ENCODE measurements at places on chromosomes 2 and 18.

DNA sequence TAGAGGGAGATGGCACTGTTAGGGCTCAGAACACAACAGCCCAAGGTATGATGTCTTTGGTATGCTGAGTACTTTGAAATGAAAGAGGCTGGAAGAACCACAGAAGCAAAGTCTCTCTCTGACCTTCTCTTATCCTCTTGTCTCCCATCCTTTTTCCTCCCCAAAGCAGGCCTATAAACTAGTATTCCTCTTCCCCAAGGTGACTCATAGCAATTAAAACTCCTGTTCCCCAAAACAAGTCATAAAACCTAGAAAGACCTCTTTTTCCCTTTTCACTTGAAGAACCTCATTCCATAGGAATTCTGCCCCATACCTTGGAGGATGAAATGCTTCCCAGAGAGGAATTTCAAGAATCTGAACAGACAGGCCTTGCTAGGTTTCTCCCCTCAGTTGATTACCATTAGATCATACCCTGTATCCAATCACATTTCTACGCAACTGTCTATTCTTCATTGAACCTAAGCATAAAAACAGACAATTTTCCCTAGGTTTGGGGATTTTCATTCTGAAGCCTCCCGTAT lies 25.7 kb downstream of the MDH1 start:
- DNase-seq: no peak

DNA sequence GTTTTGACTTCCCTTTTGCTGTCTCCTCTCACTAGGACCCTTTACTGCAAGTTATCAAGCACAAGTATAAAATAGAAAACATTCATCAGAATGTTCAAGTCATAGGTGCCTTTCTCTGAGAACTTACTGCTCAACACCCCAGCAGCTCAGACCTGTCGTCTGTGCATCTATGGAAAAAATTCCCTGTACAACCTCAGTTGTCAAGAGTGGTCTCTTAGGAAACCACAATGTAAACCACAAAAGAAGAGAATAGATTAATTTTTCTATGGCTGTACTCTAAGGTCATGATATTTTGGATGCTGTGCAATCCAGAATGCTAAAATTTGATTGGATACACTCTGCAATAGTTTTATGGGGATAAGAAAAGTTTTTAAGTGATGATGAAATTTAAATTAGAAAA lies 84.1 kb downstream of the RBMS1 start:
- DNase-seq: no peak

DNA sequence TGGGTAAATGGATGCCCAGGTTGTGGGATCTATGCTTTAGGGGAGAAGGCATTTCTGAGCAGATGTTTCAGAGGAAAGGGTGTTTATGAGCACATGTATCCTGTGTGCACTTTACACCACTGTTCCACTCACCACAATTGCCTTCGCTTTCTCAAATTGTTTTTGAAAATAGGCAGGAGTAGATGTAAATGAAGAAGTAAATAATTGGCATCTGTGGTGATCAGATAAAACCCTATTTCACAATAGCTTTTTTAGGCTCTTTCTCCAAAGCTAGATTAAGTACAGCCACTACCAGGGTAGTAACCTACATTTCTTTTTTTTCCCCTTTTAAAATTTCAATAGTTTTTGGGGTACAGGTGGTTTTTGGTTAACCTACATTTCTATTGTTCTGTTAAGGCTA lies 40.6 kb downstream of the TMEM178A start:
- DNase-seq: no peak

- peak; percentile 26 for DNase-seq
These were observed 29.8 kb downstream of the EPC2 start for GRCh38 chr2:148674063-148675020.
